A549 treated with Mapracorat at 1 μM for 4 hours (cell line): ENCODE measurements at places on chromosomes 1 and 21. TPM values are rescaled to one million over a fixed set of nuclear protein-coding genes. Genes with fewer than 3 reads are reported as not detected.

Gene KRTAP19-1
- not detected in 5 replicates for total RNA-seq

Gene ANGPTL3
- total RNA-seq, result not detected in 5 replicates

Gene SLC5A3
- total RNA-seq, result 2.3 to 3.0 TPM (median 2.6 TPM) in 5 replicates

Gene PALMD
- 0.22 to 0.52 TPM (median 0.37 TPM) in 5 replicates for total RNA-seq

Gene NCF2
- total RNA-seq, result 1.1 to 2.3 TPM (median 1.9 TPM) in 5 replicates

Gene FAM78B
- total RNA-seq, result 0.19 to 0.35 TPM (median 0.24 TPM) in 5 replicates
